ENCODE measurements at places on chromosomes 13 and 19.

DNA sequence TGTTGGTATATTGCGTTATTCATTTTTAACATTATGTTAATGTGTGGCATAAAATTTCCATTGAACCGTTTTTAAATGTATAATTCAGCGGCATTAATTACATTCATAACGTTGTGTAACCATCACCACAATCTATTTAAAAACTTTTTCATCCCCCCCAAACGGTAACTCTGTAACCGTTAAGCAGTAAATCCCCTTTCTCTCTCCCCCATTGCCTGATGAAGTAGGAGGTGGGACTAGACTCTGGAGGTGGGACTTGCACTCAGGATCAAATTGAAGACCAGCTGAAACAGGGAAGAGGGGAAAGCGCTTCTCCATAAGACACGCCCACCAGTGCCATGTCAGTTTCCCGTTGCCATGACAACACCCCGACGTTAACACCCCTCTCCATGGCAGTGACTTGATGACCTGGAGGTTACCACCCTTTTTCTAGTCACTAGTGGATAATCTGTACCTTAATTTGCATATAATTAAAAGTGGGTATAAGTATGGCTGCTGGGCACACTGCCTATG, 16.8 kb downstream of the CLEC11A start:
- no peak for DNase-seq

GRCh38 chr19:49343123-49343522, 7.9 kb downstream of the CD37 start:
- no peak for DNase-seq

DNA sequence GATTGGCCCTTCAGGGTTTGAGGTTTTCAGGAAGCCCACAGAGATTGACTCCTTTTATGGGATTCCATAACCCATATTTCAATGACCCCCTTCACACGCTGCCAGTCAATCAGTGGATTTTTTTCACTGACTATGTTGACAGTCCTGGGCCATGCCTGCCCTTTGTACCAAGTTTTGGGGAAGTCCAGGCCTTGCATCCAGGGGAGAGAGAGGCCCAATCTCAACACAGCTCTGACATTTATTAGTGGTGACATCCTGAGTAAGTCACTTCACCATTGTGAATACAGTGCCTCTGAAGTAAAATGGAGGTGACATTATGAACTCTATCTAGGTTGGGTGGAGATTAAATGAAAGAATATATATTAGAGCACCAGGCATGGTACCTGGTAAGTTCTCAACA, 181.1 kb downstream of the NUFIP1 start:
- DNase-seq, result no peak

DNA sequence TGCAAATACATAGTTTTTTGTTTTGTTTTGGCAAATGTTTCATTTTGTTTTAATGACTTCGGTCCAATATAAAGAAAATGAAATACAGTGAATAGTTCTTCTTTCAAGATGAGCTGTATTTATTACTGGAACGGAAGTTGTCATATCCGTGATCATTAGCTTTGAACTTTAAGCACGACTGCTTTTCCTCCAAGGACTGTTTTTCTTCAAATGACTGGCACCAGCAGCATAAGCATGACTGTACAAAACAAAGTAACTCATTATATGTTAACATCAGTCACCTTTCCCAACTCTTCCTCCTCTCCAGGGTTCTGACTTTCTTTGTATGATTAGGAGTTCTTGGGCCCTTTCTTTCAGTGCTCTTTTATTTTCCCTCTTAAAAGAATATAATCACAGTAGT, 20.5 kb downstream of the EDNRB start:
- DNase-seq, result no peak

GRCh38 chr19:12983542-12984142, 11.6 kb upstream of the NFIX start:
- DNase-seq, result peak; percentile 71

- DNase-seq, result no peak
Observed at GRCh38 chr13:51674276-51674675, 90.0 kb downstream of the WDFY2 start.

DNA sequence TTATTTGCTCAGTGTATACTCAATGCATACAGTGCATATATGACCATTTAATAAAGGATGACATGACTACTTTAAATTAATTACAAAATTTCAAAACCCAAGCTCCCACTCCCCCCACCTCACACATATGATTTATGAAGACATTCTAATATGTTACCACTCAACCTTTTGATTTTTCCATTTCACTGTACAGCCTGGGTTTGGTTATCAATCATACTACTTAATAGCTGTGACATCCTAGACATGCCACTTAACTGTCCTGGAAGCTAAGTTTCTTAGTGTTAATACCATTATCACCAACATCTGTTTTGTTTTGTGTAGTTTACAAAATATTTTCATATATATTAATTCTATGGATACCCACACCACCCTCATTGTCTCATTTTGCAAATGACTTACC, 42.2 kb downstream of the UBL3 start:
- DNase-seq, result no peak
